Globus pallidus (tissue), 1 donor: ENCODE measurements at places on chromosomes 4 and X.

DNA sequence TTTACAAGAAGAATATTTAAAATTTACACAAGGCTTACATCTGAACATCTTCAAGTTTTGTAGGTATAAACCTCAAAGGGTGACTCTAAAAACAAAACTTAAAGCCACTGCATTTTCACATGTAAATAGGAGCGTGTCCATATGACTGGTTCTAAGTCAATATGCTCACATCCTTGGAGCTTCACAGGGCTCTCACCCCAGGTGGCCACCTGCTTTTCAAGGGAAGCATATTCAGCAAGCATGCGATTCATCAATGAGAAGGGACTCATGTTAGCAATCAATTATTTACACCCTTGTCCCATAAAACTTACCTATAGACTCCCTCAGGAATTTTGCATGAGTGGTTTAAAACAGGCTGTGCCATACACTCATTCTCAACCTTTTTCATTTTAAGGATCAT, 17.8 kb upstream of the KLHL34 start:
- DNase-seq, result no peak

DNA sequence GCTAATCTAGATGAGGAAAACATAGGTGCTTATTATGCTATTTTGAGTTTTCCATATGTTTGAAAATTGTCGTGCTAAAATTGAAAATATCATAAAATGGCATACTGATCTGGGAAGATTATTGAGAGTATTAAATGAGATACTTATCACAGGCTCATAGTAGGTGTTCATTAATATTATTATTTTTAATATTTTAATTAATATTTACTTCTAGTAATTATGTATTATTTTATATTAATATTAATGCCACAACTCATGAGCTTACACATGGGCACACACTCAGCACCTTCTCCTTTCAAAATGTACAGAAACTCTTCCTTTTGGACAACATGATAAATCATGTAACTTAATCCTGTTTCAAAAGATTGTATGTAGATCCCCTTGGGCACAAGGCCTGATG, 223.6 kb downstream of the RAB28 start:
- DNase-seq, result no peak

DNA sequence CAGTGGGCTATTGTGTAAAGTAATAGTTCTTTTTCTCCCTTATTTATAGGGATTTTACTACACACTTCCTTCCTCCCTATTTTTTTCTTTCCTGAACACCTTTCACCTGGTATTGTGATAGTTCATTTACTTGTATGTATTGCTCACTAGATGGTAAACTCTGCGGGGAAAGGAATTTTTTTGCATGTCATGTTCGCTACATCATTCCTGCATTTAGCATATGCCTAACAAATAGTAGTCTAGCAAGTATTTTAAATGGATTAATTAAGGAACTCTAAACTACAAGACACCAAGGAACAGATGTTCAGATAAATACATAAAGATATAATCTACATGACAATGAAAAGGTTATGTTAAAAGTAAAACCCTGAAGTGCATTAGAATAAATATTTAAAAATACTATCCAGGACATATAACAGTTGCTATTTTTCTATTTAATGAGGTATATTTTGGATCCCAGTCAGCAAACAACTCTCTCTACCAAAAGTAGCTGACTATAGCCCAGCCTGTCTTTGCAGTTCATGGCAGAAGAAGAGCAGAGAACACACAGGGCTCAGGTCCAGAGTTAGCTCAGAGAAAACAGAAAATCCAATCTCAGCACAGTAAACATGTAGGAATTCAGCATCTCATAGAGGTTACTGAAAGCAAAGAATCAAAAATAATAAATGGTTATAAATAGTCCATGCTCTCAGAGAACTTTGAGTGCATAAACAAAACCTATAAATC, 87.8 kb downstream of the PACRGL start:
- DNase-seq, result no peak

GRCh38 chr4:182351485-182351884, 108.3 kb downstream of the TENM3 start:
- DNase-seq, result no peak

DNA sequence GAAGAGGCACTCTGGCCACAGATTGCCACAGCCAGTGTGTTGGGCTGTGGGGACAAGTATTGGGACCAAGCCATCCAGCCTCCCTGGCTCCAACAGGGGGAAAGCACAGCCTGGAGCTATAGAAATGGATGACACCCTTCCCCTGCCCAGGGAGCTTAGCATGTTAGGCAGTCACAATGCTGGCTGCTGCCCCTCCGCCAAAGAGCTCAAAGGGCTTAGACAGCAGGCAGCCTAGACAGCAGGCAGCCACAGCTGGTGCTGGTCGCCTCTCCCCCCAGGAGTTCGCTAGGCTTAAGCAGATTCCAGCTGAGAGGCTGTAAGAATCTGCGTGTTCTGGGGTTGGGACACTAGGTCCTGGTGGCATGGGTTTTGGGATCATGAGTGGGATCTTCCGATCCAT, 94.5 kb upstream of the MXRA5 start:
- DNase-seq, result no peak

- no peak for DNase-seq
These were observed 2.5 kb downstream of the GALNT7 start for GRCh38 chr4:173171098-173171497.

- no peak for DNase-seq
These were observed 70.7 kb upstream of the ANKRD17 start for GRCh38 chr4:73329300-73329699.

DNA sequence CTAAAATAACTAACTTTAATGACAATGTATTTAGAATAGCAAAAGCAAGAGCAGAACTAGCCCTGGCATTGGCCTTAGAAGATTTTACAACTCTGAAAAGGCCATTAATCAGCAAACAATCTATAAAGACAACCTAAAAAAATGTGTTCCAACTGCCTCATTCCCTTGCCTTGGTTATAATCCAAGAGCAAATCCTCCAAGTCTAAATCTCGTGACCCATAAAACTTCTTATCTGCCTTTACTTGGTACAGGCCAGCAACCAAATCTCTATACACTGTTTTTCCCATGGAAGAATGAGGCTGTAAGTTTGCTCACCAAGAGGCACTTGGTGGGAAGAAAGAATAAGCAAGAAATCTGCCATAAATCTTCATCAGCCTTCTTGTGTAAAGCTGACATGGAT, 175.3 kb upstream of the MID1 start:
- no peak for DNase-seq

DNA sequence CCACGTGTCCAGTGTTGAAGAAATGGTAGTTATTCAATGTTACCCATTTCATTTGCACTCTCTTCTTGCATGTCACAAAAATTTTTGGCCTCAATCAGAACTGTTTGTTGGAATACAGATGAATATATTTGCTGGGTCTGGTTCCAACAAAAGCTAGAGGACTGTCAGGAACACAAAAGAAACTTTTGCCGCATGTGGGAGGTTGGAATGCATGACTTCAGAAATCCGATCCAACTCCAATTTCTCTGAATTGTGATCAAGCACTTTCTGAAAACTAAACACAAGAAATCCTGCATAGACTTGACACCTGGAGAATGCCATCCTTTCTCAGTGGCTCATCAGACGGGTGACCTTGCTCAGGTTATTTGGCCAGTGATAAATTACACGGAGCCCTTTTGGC, 15.4 kb downstream of the SETD7 start:
- no peak for DNase-seq
